ENCODE measurements at places on chromosomes 1 and 21.

GRCh38 chr1:222182641-222183040, 365.3 kb downstream of the HHIPL2 start:
- DNase-seq: no peak

DNA sequence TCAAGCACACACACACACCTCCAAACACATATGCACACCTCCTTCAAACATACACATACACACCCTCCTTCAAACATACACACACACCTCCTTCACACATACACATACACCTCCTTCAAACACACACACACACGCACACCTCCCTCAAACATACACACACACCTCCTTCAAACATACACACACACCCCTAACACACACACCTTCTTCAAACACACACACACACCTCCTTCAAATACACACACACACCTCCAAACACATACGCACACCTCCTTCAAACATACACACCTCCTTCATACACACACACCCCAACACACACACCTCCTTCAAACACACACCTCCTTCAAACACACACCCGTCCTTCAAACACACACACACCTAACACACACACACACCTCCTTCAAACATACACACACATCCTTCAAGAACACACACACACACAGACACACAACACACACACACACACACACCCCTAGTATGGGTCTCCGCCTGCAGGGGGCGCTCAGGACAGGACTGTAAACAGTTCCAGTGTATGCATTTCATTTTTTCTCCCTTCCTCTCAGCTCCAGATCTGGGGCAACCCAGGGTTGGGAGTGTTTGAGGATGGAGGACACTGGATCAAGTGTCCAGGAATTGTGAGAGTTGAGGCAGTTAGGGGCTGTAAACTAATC, 12.1 kb downstream of the LGR6 start:
- no peak for DNase-seq

DNA sequence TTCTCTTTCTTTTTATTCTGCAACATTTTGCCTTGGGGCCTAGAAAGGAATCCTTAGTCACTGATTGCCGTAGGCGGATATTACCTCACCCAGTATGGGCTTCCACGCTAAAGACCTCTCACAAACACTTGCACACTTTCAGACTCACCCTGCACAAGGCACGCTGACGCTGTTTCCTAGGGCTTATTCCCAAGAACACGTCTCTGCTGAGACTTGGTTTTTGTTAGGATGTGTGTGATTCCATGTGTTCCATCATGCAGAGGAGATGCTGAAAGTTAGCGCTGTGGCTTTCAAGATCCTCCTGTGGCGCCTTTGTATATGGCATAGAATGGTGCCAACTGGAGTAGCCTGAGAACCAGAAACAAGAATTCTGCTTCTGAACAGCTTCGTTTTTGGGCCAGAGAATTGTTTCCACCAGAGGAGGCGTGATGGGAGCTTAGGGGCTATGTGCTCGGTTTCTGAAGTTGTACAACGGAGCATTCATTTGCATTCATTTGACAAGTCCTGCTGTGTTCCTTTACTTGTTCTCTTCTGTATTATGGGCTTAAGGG, 297.0 kb downstream of the DISC1 start:
- DNase-seq: no peak

- DNase-seq: no peak
These were observed 4.0 kb upstream of the DMRTA2 start for GRCh38 chr1:50427086-50427817.

DNA sequence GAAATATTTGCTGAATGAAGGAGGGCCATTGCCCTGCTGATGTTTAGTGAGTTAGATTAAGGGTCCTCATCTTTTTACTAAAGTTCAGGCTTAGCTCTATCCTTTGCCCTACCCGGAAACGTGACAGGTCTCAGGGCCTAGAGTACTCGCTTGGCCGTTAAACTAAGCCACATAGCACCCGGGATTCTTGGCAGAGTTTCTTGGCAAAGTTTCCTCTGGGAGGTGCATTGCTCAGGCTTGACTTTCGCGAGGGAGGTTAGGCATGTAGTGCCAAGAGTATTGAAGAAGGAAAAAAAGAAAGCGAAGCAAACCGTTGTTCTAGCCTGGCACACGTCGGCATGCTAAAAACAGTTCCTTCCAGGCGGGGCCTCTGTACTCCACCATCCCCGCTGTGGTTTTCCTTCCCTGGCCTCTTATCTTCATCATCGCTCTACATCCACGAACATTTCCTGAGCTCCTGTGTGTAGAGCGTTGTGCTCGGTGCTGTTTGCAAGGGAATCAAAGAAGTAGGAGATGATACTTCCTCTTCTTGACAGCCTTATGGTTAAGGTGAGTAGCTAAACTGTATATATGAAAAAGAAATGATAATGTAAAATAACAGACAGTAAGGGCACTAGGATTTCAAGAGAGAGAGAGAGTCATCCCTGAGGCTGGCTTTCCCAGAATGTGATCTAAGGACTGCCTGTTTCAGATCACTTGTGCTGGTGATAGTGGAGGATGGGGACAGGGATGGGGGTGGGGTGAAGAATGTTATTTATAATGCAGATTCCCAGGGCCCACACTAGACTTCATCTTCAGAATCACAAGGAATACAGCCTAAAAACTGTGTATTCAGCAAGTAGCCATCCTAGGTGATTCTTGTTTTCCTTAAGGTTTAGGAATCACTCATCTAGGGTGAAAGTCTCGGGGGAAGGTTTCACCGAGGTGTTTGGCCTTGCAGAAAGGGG, 18.8 kb downstream of the RNF220 start:
- no peak for DNase-seq

DNA sequence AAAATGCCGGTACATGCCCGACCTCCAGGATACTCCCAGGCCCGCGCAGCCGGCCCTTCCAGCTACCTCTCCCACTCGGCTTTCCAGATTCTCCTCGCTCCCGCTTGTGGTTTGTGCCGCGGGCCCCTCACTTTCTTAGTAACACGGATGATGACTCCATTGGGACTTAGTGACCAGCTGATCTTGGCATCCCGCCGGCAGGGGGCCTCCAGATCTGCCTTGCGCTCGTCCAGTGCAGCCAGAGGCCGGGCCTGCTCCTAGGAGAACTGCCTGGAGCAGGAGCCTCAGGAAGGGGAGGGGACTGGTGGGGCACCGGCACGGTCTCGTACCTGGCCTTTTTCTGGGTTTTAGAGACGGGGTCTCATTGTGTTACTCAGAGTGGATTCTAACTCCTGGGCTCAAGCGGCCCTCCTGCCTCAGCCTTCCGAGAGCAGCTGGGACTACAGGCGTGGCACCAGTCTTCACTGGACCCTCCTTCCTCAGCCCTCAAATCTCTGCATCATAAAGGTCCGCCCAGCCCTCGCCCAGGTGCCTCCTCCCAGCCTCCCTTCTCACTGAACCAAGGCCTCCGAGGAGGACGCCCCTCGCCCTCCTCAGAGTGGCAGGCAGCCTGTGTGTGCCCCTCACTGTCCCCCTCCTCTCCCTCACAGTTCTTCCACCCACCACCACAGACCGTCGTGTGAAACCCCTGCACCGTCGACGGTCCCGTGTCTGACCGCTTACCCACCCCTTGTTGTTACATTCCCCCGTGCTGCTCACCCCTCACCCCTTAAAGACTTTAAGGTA, 78.6 kb downstream of the SLC25A24 start:
- no peak for DNase-seq

DNA sequence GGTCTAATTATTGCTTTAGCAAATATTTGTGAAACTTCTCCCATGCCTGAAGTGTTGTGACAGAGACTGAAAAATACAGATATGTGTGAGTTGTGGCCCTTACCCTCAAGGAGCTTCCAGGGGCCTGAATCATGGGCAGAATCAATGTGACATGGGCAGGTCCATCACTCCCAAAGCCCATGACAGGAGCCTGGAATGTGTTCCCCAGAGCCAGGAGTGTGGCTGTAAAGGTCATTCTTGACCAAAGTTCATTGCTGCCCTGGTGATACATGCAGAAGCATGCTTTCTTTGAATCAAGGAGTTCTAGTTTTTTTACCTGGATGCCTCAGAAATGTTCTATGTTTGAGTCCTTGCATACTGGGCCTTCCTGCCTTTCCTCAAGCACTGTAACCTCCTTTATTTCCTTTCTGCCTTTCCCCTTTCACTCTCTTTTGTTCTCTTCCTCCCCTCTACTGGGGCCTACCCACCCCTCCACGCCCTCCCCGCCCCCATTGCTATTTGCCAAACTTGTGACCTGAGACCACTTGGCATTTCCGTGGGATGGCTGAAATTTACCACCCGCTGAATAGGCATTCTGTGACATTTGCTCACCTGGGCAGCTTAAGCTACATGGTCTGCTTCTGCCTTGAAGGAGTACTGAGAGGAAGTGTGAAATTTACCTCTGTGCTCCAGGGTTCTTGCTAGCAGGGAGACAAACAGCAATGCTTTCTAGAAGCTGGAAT, 19.7 kb downstream of the PBX1 start:
- no peak for DNase-seq

GRCh38 chr1:181985936-181986906, 75.3 kb downstream of the ZNF648 start:
- no peak for DNase-seq

DNA sequence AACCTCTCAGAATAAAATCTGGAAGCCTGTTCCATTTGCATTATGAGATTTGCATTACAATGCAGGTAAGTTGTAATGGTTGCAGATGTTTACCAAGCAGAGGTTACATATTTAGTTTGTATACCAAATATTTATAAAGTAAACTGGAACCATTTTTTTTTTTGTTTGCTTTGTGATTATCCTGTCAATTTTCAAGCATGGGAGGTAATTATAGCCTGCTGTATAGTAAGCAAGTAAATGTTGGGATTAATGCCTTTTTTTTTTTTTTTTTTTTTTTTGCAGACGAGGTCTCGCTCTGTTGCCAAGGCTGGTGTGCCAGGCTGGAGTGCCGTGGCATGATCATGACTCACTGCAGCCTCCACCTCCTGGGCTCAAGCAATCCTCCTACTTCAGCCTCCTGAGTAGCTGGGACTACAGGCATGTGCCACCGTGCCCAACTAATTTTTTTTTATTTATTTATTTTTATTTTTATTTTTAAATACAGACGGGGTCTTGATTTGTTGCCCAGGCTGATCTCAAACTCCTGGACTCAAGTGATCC, 21.0 kb downstream of the NFYC start:
- DNase-seq: no peak
